Hematopoietic multipotent progenitor cell treated with erythropoietin and hydrocortisone succinate and interleukin-3 and kit ligand, for 8 days (in vitro differentiated cells): ENCODE measurements at places on chromosomes 1 and 21.

DNA sequence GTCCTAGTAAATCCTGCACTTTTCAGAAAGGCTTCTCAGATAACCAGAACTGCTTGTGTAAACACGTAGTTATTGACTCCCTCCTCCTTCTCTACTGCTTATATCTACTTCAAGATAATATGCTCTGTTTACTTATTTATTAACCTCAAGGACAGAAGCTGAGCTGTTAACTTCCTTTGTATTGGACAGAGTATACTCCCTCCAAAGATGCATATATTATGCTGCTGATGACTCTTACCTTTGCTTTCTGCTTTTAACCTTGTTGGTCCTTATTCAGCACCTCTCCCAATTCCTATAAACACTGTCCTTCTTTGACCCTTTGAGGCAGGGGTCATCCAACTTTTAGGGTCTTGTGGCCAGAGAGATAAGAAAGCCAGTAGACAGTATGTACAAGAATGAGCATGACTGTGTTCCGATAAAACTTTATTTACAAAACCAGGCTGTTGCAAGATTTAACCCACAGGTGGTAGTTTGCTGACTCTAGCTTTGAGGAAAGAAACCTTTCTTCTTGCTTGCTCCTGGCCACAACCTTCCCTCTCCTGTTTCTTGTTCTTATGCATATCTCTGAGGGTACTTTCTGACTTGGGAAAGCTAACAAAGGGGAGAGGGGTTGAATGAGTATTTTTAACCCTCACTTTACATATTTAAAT is 4.9 kb downstream of the TPM3 start:
- peak; percentile 27 for DNase-seq

DNA sequence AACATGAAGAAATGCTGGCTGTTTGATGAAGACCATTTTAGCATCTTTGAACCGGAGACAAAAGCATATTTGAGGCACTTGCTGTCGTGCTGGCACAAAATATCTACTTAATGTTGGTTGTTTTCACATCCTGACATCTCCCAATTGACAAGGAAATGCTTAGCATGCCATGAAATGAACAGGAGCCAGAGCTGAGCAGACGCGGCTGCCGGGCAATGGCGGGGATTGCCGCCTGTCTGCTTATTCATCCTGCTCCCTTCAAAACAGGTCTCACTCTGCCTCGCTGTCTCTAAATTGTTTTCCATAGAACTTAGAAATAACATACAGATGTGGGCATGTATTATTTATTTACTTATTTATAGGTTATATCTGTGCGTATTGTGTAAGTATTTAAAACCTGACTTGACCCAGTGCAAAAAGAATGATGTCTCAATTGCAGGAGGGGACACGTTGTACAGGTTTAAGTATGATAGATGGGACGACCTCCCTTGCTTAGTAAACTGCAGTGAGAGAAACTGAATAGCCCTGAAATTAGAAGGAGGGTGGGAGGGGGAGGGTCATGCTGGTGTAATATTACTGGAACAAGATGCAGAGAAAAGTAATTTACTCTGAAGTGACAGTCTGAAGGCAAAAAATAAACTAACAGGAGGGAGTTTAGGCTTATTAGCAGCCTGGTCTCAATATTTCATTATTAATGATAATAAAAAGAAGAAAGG is 590.4 kb upstream of the PLXNA2 start:
- DNase-seq = no peak

DNA sequence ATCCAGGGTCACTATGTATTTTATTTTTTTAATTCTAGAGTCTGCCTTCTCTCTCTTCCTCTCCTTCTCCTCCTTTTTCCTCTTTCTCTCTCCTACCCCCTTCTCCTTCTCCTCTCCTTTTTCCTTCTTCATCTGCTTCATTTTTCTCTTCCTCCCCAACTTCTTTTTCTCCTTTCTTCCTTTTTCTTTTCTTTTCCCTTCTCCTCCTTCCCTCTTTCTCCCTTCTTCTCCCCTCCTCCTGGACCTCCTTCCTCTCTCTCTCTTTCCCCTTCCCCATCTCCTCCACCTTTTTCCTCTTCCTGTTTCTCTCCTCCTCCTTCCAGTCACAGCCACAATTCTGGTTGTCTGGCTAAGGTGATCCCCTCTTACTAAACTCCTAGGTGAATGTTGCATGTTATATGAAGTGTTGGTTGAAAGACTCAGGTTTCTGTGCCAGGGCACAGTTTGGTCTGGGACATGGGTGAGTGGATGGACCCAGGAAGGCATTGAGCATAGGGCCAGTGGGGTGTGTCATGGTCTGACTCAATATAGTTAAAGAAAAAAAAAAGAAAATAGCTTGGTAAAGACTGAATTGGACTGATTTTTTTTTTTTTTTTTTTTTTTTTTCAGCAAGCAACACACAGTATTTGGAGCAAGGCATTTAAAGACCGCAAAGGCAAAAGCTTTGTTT is 266.9 kb downstream of the TGFB2 start:
- no peak for DNase-seq

DNA sequence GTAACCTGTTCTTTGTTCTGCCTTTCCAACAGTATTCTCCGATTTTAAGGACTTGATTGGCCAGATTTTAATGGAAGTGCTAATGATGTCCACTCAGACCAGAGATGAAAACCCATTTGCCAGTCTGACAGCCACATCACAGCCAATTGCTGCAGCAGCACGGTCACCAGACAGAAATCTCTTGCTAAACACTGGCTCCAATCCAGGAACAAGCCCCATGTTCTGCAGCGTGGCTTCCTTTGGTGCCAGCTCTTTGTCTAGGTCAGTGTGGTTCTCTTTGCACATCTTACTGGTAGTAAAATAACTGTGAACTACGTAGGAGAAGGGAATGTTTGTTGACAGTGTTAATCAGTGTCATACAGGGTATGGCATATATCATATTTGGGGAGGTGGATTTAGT is 72.7 kb downstream of the UBE4B start:
- no peak for DNase-seq

DNA sequence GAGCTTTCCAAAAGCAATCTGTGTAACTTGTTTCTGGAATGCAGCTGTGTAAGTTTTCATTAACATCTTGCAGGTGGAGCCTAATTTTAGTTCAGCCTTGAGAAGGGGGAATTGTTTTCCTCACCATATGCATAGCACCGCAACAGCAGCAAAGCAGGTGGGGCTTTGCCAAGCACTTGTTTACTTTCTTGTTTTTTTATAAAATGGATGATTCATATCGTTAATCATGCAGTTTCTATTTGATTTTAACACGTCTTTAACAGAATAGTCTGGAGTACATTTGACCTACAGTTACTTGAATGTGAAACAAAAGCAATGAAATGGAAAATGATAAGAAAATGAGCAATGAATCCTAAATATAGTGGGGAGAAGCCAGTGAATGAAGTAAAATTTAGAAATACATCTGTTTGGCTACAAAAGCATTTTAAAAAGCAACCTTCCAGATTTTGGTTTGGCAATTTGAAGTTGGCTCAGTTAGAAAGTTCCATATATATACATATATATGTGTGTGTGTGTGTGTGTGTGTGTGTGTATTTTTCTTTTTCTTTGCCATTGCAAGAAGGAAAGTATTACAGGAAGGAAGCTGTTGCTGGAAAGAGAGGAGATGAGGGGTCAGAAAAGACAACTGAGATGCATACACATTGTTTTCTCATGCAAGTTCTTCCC is 119.0 kb upstream of the ADGRL2 start:
- no peak for DNase-seq

GRCh38 chr1:91769742-91770141 is 116.2 kb downstream of the TGFBR3 start:
- no peak for DNase-seq
